DMS153 (cell line): ENCODE measurements at places on chromosomes 7 and 10.

- DNase-seq: no peak
Measured at GRCh38 chr7:117350027-117350426, 27.2 kb upstream of the WNT2 start.

- no peak for DNase-seq
Measured at GRCh38 chr10:44650691-44651661, 260.2 kb upstream of the TMEM72 start.

DNA sequence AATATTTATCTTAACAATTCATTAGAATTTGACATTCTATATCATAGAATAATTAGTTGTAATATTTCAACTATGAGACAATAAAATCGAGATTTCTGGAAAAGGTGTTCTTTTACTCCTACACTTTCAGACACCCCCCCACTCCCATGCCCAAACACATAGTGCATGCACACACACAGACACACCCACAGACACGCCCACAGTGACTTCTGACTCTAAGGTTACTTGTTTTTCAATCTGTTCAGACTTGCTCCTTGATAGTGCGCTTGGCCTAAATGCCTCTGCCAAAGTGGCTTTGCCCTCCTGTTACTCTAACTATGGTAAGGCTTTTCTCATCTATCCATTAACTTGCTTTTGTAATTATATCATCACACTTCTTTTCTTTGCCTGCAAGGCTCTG is 144.0 kb upstream of the PPP1R3A start:
- no peak for DNase-seq

GRCh38 chr7:14888962-14889361 is 13.6 kb downstream of the DGKB start:
- no peak for DNase-seq

GRCh38 chr7:121517591-121517990 is 121.5 kb upstream of the FAM3C start:
- no peak for DNase-seq

GRCh38 chr7:91034459-91035368 is 229.5 kb upstream of the FZD1 start:
- peak; percentile 89 for DNase-seq

DNA sequence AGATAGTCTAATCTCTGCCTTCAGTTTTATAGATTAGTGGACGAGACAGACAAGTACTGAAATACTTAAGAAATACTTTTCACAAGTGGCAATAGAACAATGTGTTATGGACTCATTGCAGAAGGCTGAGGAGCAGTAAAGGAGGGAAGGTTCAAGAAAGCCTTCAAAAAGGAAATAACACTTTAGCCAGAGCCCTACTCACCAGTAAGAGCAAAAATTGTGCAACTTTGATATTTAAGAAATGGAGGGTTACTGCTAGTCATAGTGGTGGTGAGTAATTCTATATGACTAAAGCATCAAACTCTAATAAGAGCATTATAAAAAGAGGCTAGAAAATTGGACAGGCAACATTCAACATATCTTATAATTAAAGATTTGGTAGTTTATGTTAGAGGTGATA is 28.8 kb downstream of the PTPN12 start:
- DNase-seq: no peak

DNA sequence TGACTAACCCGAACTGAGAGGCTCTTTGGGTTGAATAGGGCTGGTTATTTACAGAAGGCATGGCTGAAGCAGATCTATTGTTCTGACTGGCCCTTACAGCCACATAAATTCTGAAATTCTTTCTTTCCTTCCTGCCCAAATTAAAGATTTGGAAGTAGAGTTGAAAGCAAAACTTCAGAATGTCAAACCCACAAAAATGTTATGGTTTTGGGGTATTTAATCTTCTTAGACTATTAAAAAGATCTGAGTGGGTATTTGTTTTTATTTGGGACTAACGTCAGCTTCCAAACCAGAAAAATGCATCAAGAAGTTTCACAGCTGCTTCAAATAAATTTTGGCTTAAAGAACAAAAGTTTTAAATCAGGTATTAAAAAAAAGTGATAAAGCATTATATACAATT is 124.5 kb downstream of the AHR start:
- no peak for DNase-seq

DNA sequence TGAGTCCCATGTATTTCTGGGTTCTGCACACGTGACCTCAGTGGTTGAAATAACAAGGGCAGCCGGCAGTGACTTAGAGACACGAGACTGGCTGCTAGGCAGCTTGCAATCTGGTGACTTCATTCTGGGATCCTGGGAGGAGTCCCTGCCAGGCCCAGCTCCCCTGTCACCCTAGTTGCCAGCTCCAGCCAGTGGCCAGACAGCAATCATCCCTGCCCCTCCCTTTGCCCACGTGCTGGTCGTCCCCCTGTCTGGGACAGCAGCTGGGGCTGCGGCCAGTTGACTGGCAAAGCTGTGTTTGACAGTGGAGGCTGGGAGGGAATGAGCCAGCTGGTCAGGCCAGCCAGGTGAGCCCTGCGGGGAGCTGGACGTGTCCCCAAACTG is 30.0 kb downstream of the ADGRA1 start:
- no peak for DNase-seq

GRCh38 chr7:105906695-105907094 is 30.3 kb upstream of the ATXN7L1 start:
- no peak for DNase-seq
